ENCODE measurements at places on chromosomes 4 and X. TPM values are rescaled to one million over a fixed set of nuclear protein-coding genes. Genes with fewer than 3 reads are reported as not detected.

PWWP3B gene
- 2.9 TPM for total RNA-seq

RIBC1 gene
- total RNA-seq = 10.9 TPM

RASGEF1B gene
- 30.9 TPM for total RNA-seq

SMR3B gene
- not detected for total RNA-seq

BMX gene
- total RNA-seq = 4.0 TPM

NPY2R gene
- total RNA-seq = not detected

- H3K27me3 ChIP-seq = no peaks in the 10 kb centered on the region
- no peak overlapping the region for H3K4me3 ChIP-seq
- H3K4me1 ChIP-seq = no peaks in the 10 kb centered on the region
- H3K27ac ChIP-seq = no peak overlapping the region
- H3K36me3 ChIP-seq = no peaks in the 10 kb centered on the region
These were observed 158.6 kb upstream of the ADGRL3 start for GRCh38 chr4:61041527-61041926.

GRCh38 chr4:73309211-73309610 lies 50.6 kb upstream of the ANKRD17 start:
- no peak overlapping the region for H3K4me3 ChIP-seq
- H3K36me3 ChIP-seq = no peaks in the 10 kb centered on the region
- H3K4me1 ChIP-seq = no peaks in the 10 kb centered on the region

DNA sequence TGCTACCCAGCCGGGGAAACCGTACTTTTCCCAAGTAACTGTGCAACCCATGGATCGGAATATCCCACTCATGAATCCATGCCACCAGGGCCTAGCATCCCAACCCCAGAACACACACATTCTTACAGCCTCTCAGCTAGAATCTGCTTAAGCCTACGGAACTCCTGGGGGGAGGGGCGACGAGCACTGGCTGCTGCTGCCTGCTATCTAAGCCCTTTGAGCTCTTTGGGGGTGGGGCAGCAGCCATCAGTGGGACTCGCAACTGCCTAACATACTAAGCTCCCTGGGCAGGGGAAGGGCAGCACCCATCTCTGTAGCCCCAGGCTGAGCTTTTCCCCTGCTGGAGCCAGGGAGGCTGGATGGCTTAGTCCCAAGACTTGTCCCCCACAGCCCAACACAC lies 28.6 kb downstream of the NUDT10 start:
- H3K27ac ChIP-seq = no peak overlapping the region
- no peaks in the 10 kb centered on the region for H3K4me1 ChIP-seq
- peaks cover 4% of the 10 kb centered on the region for H3K27me3 ChIP-seq
- H3K4me3 ChIP-seq = no peak overlapping the region

DNA sequence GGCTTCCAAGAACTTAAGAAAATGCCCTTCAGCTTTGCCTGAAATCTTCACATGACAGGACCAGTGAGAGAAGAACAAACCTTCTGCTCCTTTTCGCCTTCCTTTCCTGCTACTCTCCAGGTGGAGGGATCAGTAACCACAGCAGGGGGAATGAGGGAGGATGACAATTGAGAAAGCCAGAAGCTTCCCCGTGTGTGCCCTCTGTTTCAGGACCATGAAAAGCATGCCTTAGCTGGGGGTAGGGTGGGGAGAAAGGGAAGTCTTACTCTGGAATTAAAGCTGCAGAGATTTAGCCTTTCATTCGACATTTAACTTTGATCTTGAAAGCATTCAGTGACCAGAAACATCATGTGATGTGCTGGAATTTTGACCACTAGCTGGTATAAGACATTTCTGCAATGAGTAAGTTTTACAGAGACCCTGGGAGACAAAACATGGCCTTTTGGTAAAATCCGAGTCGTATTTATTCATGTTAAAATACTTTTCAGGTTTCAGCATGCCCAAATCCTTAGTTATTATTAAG lies 10.6 kb upstream of the PUDP start:
- H3K4me3 ChIP-seq = no peak overlapping the region
- no peak for DNase-seq
- H3K27ac ChIP-seq = no peak overlapping the region
- H3K4me1 ChIP-seq = no peaks in the 10 kb centered on the region
- H3K27me3 ChIP-seq = peaks cover 11% of the 10 kb centered on the region

DNA sequence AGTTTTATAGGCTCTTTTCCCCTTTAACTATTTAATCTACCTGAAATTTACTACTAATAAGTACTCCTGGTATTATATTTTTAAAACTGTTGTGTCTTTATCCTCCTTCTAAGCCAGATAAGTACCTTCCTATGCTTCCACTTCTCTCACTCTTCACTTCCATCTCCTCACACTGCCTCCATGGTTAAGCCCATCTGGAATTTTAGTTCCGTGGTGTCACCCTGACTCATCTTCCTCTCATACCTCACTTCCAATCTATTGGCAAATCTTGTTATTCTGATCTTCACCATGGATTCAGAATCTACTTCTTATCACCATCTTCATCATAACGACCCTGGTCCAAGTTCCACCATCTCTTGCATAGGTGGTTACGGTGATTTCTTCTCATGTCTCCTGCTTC lies 32.7 kb upstream of the DAPP1 start:
- no peak overlapping the region for H3K4me3 ChIP-seq
- no peak overlapping the region for H3K27ac ChIP-seq
- no peaks in the 10 kb centered on the region for H3K4me1 ChIP-seq
- no peaks in the 10 kb centered on the region for H3K36me3 ChIP-seq
- no peak for DNase-seq
- H3K27me3 ChIP-seq = no peaks in the 10 kb centered on the region

GRCh38 chrX:11640089-11640488 lies 25.6 kb downstream of the ARHGAP6 start:
- no peak overlapping the region for H3K4me3 ChIP-seq
- H3K36me3 ChIP-seq = no peaks in the 10 kb centered on the region
- peak; percentile 63 for DNase-seq
- peaks cover 1% of the 10 kb centered on the region for H3K4me1 ChIP-seq
- H3K27me3 ChIP-seq = no peaks in the 10 kb centered on the region
- H3K27ac ChIP-seq = no peak overlapping the region

GRCh38 chrX:15646543-15646942 lies 18.1 kb downstream of the CLTRN start:
- no peaks in the 10 kb centered on the region for H3K4me1 ChIP-seq
- DNase-seq = no peak
- H3K27ac ChIP-seq = no peak overlapping the region
- no peaks in the 10 kb centered on the region for H3K36me3 ChIP-seq
- H3K27me3 ChIP-seq = peaks cover 41% of the 10 kb centered on the region
- no peak overlapping the region for H3K4me3 ChIP-seq

- no peak for DNase-seq
- no peaks in the 10 kb centered on the region for H3K36me3 ChIP-seq
- H3K4me3 ChIP-seq = no peak overlapping the region
- peaks cover 8% of the 10 kb centered on the region for H3K27me3 ChIP-seq
These were observed 31.9 kb downstream of the ADRA2C start for GRCh38 chr4:3797831-3798790.

DNA sequence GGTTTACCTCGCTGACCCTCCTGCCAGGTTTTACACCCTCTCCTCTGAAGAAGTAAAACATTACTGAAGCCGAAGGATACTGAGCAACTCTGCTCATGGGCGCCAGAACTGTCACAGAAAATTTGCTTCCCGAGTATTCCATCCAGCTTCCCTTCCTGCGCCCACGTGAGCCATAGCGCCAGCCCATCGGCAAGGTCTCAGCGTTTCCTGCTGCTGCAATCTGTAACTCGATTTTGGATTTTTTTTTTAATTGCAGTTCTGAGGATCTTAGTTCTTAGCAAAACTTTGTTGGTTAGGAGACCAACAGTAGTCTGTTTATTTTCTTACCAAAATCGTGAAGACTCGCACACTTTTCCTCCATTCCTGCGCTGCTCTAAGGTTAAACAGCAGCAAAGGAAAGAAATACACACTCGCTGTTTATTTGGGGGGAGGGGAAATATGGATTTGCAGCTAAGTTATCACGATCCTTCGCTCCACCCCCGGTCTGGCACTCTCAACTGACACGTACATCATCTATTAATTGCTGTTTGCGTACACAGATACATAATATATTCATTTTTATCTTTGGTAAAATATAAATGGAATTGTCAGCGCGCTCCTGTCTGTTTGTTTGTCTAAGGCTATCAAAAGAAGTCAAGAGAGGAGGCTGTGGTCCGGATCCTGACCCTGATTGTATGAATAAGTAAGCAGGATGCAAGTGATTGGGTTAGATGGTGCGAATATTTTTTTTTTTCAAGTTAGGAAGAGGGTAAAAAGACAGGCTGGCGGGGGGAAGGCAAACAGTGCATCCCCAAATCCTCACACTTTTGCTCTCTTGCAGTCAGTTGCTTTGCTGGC lies at the start of gene TLL1:
Gene TLL1 (plus strand): TSS at position 777 of the 837 bp plus-strand sequence. CDS start 668 bp downstream, outside the sequence.
- H3K4me1 ChIP-seq = no peaks in the 10 kb centered on the region
- no peaks in the 10 kb centered on the region for H3K27me3 ChIP-seq
- H3K36me3 ChIP-seq = no peaks in the 10 kb centered on the region
- peak within 1 kb of the TSS; percentile 17 for H3K4me3 ChIP-seq

DNA sequence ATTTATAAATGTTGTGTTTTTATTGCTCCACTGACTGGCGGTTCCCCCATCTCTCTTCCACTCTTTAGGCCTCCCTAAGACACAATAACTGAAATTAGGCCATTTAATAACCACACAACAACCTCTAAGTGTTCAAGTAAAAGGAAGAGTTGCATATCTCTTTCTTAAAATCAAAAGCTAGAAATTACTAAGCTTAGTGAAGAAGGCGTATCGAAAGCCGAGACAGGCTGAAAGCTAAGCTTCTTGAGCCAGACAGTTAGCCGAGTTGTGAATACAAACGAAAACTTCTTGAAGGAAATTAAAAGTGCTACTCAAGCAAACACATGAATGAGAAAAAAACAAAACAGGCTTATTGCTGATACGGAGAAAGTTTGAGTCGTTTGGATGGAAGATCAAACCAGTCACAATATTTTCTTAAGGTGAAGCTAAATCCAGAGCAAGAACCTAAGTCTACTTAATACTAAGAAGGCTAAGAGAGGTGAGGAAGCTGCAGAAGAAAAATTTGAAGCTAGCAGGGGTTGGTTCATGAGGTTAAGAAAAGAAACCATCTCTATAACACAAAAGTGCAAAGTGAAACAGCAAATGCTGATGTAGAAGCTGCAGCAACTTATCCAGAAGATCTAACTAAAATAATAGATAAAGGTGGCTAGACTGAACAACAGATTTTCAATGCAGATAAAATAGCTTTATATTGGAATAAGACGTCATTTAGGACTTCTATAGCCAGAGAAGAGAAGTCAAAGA lies 194.0 kb upstream of the TTC29 start:
- DNase-seq = no peak
- H3K4me1 ChIP-seq = no peaks in the 10 kb centered on the region
- H3K36me3 ChIP-seq = no peaks in the 10 kb centered on the region
- no peak overlapping the region for H3K4me3 ChIP-seq

- DNase-seq = peak; percentile 14
- no peak overlapping the region for H3K27ac ChIP-seq
- H3K4me1 ChIP-seq = no peaks in the 10 kb centered on the region
- H3K27me3 ChIP-seq = no peaks in the 10 kb centered on the region
- H3K36me3 ChIP-seq = peaks cover 9% of the 10 kb centered on the region
These were observed 22.4 kb downstream of the TMEM33 start for GRCh38 chr4:41957634-41958033.

DNA sequence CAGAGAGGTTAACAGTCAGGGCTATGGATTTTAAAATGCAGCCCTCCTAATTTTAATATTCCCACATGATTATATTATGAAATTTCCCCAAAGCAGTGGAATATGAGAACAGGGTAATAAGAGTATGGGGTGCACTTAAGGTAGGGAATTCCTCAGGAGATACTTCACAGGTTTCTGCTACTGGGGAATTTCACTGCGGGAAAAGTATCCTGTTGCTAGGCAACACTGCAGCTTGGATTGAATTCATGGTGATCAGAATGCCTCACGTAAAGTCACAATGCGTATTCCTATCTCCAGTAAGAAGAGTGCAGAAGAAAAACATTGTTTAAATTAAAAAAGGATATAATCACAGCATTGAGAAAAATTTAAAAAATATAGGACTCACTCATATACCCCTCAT lies 398.1 kb upstream of the RPS6KA3 start:
- DNase-seq = no peak
- H3K27me3 ChIP-seq = peaks cover 15% of the 10 kb centered on the region
- H3K4me1 ChIP-seq = no peaks in the 10 kb centered on the region
- H3K4me3 ChIP-seq = no peak overlapping the region
- H3K36me3 ChIP-seq = no peaks in the 10 kb centered on the region

- DNase-seq = peak; percentile 46
- no peaks in the 10 kb centered on the region for H3K27me3 ChIP-seq
- H3K4me3 ChIP-seq = no peak overlapping the region
- no peak overlapping the region for H3K27ac ChIP-seq
- no peaks in the 10 kb centered on the region for H3K4me1 ChIP-seq
These were observed 116.7 kb upstream of the TMEM164 start for GRCh38 chrX:109886122-109886761.

DNA sequence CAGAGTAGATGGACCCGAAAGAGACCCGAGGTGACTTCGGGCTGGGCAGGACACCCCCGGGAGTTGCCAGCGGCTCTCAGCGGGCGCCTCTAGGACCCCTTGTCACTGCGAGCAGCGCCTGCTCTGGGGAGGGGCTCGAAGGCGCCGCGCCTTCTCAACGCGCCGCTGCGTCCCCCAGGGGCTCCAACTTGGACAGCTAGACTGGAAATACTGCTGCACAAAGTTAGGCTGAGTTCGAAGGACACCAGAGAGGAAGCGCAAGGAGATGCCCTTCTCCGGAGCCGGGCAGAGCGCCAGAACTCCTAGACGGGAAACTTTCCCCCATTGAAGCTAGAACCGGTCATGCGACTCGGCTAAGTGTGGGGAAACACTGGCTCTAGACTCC lies 493 bp upstream of the KCNIP4 start:
- H3K27ac ChIP-seq = no peak overlapping the region
- no peaks in the 10 kb centered on the region for H3K36me3 ChIP-seq
- H3K4me3 ChIP-seq = no peak overlapping the region
- peak; percentile 37 for DNase-seq
- peaks cover 4% of the 10 kb centered on the region for H3K27me3 ChIP-seq
- peaks cover 3% of the 10 kb centered on the region for H3K4me1 ChIP-seq

DNA sequence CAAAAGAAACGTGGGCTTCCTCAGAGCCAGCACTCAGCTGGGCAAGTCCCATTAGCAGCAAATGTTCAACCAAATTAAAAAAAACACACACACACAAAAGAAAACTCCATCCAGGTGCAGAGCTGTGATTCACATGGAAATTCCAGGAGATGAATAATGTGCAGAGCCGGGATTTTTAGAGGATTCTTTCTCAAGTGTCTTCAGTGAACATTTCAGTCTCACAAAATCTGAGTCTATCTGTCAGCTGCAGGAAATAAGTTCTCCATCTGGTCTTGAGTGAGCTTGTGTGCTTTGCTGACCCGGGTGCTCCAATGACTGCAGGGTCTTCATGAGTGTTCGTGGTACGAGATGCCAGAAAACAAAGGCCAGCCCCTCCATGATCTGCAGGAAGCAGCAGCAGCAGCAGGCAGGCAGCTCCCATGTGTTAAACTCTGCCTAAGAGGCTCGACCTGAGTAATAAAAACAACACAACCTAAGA lies 44.3 kb downstream of the RASGEF1B start:
- no peaks in the 10 kb centered on the region for H3K27me3 ChIP-seq
- H3K4me1 ChIP-seq = no peaks in the 10 kb centered on the region
- DNase-seq = peak; percentile 30
- no peak overlapping the region for H3K27ac ChIP-seq
- peaks cover 18% of the 10 kb centered on the region for H3K36me3 ChIP-seq

GRCh38 chrX:118493016-118493415 lies 2.6 kb upstream of the DOCK11 start:
- H3K27me3 ChIP-seq = no peaks in the 10 kb centered on the region
- no peak overlapping the region for H3K4me3 ChIP-seq
- H3K36me3 ChIP-seq = no peaks in the 10 kb centered on the region
- peaks cover 15% of the 10 kb centered on the region for H3K4me1 ChIP-seq
- no peak for DNase-seq
- no peak overlapping the region for H3K27ac ChIP-seq
